ENCODE measurements at places on chromosomes 5 and 9.

DNA sequence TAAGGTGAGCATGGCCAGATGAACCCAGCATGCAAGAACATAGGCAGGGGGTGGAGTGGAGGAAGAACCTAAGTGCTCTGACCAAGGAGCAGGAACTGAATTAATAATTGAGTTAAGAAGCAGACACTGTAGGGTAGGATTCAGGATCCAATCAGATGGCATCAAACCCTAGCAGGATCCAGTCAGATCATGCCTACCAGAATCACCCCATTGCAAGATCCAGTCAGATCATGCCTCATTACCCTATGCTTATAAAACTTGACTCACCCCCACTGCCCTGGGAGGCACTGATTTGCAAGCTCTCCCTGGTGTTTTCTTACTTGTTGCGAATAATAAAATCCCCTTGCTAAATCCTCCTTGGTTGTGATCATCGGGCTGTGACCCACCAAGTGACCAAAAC is 19.7 kb downstream of the TUSC1 start:
- DNase-seq, result no peak

- no peak for DNase-seq
Measured at GRCh38 chr5:123351240-123351639, 72.0 kb downstream of the CEP120 start.

- DNase-seq, result no peak
Measured at GRCh38 chr5:2697041-2697440, 54.4 kb downstream of the IRX2 start.

GRCh38 chr5:89722538-89722937 is 687.0 kb downstream of the CETN3 start:
- no peak for DNase-seq

GRCh38 chr5:4093970-4094369 is 498.3 kb downstream of the IRX1 start:
- no peak for DNase-seq

DNA sequence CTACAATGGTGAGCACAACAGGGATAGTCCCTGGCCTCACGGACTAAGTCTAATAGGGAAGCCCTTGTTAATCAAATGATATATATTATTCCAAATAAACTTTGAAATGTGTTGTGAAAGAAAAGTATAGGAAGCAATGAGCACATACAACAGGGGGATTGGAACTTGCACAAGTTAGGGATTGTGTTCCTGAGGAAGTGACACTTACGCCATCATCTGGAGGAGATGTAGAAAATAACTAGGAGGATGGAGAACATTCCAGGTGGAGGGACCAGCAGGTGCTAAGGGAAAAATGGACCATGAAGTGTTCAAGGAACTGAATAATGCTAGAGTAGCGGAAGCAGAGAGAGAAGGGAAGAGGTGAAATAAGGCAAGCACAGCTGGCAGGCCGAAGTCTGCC is 18.8 kb upstream of the RPS23 start:
- DNase-seq, result no peak

DNA sequence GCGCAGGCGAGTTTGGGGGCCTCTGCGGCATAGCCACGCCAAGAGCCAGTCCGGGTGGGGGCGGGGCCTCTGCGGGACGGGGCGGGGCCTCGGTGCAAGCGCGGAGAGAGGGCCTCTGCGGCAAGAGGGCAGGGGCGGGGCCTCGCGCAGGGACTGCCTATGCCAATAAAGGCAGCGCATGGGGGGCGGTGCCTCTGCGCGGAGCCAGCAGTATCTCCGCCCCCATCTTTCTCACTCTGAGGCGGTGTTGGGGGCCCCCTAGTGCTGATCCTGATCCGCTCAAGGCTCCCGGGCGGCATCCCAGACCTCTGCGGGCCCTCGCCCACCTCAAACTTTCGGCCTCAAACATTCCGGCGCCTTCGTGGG is 9.2 kb upstream of the GPRIN1 start:
- peak; percentile 74 for DNase-seq

DNA sequence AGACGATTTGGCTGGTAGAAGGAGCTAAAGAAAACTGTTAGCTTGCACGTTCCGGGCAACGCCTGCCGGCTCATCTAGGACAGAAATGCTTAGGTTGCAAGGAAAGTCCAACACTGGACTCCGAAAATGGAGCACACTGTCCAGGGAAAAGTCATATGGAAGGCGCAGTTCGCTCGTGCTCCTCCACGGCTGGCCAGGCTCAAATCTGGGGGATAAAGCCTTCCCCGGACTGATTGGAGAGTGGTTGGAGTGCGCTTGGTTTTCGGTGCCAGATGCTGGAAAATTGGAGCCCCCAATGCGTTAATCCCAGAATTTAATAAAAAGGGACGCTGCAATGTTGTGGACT is 955 bp downstream of the CDH6 start:
- no peak for DNase-seq

DNA sequence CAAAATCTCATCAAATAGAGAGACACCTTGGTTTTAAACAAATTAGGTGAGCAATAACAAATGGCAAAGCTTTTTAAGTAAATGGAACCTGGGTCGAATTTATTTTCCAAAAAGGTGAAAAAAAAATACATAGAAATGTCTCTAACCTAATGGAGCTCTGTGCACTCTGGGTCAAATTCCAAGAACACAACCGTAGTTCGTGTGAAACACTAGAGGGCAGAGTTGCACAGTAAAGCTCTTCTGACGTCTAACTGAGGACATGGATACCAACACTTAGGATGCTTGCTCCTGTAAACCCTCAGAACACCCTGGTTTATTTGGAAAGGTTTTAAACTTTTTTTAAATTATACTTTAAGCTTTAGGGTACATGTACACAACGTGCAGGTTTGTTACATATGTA is 18.9 kb downstream of the MARCHF11 start:
- DNase-seq, result no peak

DNA sequence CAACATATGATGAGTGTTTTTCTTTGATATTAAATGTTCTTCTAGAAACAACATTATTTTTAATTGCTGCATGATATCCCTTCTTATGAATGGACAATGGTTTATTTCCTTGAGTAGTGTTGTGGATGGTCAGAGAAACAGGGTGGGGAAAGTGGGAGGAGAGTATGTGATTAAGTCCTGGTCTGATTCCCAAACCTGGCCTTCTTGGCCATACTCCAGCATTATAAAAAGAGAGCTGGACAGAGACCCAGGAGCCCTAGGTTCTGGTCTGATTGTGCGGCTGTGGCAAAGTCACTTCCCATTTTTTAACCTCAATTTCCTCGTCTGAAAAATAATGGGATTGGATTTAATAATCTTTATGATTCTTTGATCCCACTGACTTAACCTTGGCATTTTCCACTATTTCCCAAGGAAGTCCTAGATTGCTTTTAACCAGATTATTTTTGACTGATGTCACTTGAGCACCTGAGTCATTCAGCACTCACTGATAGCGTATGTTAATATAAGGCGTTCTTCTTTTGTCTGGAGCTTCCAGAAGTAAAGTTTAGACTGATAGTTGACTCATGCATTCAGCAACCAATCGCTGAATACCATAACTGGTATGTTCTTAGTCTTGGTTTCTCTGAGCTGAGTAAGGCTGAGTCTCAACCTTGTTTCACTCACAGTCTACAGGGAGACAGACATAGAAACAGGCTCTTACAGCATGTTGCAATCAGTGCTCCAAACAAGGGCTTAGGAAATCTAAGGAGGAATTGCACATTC is 26.2 kb downstream of the OSMR start:
- DNase-seq, result no peak

DNA sequence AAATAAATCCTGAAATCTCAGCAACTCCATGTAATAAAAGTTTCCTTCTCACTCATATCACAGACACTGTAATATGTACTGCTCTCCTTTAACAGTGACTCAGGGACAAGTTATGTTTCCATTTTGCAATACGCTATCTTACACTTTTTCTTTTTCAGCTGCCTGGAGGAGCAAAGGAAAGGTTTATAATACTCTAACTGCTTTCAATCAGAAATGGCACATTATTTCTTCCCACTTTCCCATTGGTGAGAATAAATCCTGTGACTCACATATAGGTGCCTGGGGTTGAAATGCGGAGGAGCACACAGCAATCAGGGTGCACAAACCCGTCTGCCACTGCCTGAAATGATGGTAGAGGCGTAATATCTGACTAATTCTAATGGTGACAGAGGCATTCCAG is 186.6 kb downstream of the HINT1 start:
- DNase-seq, result no peak

DNA sequence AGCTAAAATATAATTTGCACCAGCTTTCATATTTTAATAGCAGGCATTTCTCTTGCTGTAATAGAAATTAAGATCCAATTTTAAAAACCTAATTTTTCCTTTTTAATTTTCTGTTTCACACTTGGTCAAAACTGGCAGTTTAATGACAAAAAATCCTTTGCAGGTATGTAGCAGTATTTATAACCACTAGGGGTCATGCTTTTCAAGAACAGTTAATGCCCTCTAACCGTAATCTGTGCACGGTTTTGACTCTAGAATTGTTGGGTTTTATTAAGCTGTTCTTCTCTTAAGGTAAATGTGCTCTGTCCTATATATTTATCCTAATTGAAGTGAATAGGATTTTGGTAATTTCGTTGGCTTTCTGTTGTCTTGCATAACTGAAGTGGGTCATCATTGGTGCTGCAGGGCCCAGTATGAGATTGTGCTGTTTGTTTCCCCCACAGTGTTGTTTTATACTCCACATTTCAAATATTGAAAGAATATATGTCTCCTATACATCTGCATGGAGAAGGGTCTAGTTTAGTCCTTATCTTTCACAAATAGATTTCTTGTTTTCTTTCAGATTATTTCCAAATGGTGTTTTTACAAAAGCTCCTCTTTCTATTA is 107.4 kb downstream of the SCAMP1 start:
- peak; percentile 8 for DNase-seq
